ENCODE measurements at places on chromosomes 1 and 21. TPM values are rescaled to one million over a fixed set of nuclear protein-coding genes. Genes with fewer than 3 reads are reported as not detected.

DNA sequence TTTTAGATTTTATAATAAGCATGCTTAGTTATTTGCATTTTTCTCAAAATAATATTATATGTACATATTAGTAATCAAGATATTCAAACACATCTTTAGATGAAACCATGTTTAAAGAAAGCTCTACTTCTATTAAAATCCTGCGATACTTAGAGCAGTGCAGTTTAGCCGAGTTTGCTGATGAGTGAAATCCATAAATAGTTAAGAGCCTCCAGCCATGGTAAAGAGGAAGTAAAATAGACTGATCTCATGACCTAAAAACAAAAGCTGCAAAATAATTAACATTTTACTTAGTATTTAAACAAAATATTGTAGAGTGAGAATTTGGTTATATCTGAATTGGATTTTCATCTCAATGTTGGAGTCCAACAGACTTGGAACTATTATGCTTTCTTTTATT lies 147.4 kb upstream of the NRIP1 start:
- DNase-seq: no peak

- DNase-seq: no peak
Observed at GRCh38 chr1:221246628-221247415, 367.6 kb downstream of the HLX start.

The ACTN2 gene
- total RNA-seq: 3.5 TPM

The HIVEP3 gene
- 0.57 TPM for total RNA-seq

The FCRL4 gene
- total RNA-seq: not detected

The RPE65 gene
- total RNA-seq: not detected

- no peak for DNase-seq
Observed at GRCh38 chr1:2494323-2494693, 18.2 kb downstream of the PLCH2 start.
